ENCODE measurements at places on chromosomes 7 and 10.

GRCh38 chr7:152435384-152436110 lies at the start of gene KMT2C:
KMT2C (minus strand) TSS chr7:152436003; CDS start chr7:152435786, 217 bp downstream.
- DNase-seq: no peak

DNA sequence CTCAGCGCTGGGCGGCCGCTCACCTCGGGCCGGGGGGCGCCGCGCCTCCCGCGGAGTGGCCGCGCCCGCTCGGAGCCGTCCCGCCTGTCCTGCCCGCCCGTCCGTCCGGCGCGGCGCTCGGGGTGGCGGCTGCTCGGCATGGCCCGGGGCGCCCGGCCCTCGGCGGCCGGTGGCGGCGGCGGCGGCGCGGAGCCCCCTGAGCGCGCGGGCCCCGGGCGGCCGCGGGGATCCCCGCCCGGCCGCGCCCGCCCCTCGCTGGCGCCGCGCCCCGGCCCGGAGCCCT lies 338 bp downstream of the SDK1 start:
- DNase-seq: no peak

DNA sequence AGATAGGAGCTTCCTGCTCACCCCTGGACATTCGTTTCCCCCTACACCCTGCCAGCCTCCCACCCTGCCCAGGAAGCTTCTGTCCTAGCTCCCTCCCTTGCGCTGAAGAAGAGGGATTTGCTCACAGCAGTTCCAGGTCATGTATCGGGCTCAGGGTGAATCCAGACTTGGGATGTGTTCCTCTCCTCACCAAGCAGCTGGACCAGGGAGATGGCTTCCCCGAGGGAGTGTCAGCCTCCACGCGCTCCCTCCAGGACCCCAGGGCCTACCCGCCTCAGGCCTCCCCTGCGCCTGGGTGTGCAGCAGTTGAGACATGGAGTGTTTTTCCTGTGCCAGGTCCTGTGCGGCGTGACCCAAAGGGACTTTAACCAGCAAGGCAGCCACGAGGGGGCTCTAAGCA lies 435.6 kb upstream of the FOXK1 start:
- no peak for DNase-seq

- DNase-seq: no peak
Measured at GRCh38 chr7:88500131-88500530, 193.4 kb upstream of the STEAP4 start.

DNA sequence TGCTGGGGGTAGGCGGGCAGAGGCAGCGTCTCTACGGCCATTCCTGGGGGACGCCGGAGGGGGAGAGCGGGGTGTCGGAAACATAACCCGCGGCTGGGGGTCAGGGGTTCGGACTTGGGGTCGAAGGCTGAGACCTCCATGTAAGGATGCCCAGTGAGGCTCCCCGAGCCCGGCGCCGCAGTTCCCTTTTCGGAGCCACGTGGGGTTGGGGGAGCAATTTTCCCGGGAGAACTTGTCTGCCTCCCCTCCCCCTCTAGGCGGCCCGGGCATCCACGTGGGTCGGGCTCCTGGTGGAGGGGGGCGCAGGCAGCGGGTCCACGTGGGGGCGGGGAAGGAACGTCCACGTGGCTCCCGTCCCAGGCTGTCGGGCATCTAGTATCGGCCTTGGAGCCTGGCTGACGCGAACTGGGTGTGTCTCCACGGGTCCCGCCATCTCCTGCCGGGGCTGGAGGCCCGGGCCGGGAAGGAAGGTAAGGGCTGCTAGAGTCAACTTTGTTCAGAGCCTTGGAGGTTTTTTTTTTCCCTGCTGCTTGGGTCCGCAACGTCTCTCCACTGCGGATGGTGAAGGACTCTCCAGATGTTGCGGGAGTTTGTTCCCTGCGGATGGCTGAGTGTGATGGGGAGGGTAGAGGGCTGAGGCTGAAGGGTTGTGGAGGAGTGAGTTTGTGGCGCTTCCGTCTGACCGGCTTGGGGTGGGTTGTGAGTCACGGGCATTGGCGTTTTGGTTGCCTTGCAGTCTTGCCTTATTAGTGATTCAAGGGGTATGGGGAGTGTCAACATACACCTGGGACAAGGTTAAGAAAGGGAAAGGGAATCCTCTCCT lies 744 bp downstream of the PPRC1 start:
- no peak for DNase-seq

- no peak for DNase-seq
Measured at GRCh38 chr7:88787777-88788176, 7.8 kb downstream of the TEX47 start.

GRCh38 chr10:124296121-124296812 lies 122.5 kb downstream of the OAT start:
- DNase-seq: peak; percentile 60

DNA sequence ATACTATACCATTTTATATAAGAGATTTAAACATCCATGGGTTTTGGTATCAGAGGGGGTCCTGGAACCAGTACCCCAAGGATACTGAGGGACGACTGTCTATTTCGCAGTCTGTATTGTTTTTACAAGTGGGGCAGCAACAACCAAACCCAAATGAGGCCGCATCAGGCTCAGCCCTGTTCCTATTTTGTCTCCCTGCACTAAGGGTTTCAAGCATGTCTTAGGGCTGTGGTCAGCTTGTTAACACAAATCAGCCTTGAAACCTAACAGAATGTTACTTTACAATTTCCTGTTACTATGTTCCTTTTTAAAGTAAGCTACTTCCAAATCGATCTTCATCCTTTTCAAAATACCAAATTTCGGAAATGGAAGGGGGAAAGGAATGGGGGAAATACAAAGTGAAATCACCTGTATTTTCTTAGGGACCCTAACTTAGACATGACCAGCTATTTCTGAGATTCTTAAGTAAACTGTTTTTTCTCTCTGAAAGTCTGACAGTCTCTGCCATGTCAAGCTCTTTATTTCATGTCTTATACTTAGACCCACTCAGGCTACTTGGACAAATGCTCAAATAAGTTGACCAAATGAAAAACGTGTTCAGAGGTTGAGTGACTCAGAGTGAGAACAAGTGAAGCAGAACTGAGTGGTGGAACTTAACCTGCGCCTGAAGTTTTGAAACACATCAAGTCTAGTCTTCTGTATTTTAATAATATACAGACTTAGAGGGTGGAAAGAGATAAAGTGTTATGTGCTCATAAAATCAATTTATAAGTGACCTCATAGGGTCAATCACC lies 75.8 kb downstream of the C1GALT1 start:
- DNase-seq: no peak

DNA sequence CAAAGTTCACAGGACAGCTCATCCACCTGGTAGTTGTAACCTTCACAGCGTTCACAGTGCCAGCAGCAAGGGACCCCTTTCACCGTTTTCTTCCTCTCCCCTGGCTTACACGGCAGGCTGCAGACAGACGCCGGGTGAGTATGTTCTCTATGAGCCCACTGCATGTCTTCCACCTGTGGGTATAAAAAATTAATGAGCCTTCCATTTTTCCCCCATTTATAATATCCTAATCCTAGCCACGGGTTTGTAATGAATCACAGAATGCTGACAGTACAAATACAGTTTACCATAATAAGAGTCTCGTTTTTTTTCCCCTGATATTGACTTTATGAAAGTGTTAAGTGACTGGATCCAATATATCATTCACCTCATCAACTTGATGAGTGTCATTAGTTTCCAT lies 719.0 kb downstream of the GRM8 start:
- peak; percentile 85 for DNase-seq

All from SHP77 treated with DMSO at 0.1 percent for 48 hours (cell line).